ENCODE measurements at places on chromosomes 12 and 14.

DNA sequence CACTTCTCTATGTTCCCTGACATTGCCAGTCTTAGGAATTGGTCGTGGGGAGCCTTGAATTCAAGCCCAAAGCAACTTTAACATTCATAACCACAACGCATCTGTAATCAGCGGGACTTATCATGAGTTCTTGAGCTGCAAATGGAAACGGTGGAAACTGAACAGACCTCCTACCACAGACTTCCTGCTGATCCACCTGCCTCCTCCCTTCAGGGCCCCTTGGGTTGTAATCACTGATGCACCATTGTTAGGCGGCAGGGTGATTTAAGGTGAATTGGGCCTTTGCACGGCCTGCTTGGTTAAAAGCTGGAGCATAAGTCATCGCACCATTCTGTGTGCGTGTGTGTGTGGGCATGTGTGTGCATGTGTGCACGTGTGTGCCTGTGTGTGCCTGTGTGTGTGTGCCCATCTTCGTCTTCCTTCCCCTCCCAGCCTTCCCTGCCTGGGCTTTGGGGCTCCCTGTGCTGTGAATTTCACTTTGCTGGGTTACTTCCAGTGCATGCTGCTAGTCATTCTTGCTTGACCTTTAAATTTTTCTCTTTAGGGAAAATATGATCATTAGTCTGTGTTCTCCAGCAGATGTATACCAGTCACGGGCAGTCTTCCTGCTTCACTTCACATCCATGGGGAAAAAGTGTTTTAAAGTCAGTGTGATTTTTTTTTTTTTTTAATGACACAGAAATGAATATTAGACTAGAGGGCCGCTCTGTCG, 29.1 kb downstream of the CHST11 start:
- peaks cover 18% of the 10 kb centered on the region for H3K36me3 ChIP-seq
- H3K27ac ChIP-seq, result no peak overlapping the region
- H3K27me3 ChIP-seq, result no peaks in the 10 kb centered on the region
- DNase-seq, result no peak
- H3K4me1 ChIP-seq, result peaks cover 8% of the 10 kb centered on the region

DNA sequence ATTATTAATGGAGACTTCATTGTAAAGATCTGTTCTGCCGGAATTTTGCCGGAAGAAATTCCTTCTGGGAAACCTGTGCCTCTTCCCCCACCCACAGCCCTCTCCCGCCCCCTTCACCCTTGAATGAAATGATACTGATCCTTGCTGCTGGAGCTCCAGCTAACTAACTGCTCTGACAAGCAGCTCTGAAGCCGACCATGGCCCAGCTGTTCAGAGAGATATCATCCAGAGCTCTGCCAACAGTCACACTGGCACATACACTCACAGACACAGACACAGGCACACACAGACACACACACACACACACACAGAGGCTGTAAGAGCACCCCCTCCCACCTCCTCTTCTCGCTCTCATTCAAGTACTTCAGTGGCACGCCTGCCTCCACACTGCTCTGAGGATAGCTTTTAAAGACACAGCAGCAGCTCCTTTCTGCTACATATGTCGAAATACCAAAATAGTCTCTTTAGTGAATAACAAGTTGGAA, 88.6 kb downstream of the R3HDM2 start:
- no peaks in the 10 kb centered on the region for H3K36me3 ChIP-seq
- no peak for DNase-seq
- H3K4me3 ChIP-seq, result no peak overlapping the region
- no peaks in the 10 kb centered on the region for H3K4me1 ChIP-seq

DNA sequence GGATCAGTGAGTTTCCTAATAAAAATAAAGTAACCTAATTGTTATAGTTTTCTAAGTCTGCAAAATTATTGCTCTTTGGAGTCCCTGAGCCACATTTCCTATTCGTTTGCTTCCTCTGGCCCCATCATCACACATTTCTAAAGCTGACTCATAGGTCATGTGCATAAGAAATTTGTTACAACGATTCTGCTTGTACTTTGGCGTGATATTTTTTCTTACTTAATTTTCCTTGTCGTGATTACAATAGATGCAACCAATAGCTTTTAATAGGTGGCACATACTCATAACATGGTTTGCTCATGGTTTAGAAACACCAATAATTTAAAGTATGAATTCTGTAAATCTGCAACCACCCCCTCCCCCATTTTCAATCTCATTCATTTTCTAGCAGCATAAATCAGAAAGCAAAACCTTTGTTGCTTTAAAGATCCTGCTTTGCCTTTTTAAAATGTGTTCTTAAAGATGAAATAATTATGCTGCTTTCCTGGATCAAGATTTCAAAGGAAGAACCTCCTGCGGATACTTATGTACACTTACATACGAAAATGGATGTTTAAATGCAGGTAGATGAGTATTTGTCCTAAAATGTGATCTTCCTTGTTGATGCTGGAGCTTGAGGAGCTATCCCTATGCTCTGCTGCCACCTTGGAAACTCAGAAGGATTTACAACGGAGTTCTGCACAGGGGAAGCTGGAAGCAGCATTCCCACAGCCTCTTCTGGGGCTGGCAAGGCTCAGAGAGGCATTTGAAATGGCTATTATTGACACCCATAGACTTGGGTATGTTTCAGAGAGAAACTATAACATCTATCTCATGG, 1.7 kb upstream of the FLRT2 start:
- H3K4me1 ChIP-seq, result no peaks in the 10 kb centered on the region
- H3K4me3 ChIP-seq, result peak overlapping the region; percentile 40
- no peak overlapping the region for H3K27ac ChIP-seq
- no peak for DNase-seq

DNA sequence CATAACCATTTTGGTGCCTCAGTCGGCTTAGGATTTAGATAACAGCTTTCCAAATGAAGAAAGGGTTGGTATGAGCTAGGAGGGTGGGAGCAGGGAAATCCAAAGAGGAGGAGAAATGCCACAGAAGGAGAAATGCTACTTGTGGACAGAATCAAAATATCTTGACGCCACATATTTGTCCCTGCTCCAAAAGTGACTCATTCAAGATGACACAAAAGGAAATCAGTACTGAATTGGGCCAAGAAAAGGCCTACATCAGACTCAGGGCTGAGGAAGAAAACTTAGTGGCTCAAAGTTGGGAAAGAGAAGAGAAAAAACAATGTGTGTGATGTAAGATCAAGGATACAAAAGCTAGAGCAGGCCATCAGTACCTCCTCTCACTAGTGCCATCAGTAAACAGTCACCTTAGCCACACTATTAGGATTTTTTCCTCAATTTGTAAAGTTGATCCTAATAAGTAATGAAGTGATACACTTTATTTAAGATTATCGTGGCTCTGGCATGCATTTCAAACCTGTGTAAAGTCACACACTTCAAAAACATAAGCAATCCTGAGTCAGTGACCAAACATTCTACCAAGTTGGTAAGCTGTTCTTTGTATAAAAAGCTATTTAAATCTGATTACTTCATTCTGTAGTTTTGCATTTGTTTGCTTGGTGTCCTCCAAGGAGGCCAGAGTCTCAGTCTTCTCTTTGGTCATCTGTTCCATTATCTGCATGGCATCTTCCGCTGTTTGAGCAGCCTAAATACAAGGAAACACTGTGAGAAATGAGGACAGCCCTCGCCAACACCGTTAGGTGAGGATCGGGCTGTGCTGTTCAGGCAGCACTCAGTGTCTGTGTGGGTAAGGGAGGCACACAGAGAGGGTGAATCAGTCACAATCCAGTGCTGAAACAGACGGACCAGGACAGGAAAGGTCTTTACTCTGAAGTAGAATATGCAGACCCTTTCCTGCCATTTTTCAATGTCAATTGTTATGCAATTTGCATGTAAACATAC, 52.6 kb upstream of the VPS33A start:
- DNase-seq, result no peak
- H3K4me1 ChIP-seq, result no peaks in the 10 kb centered on the region

DNA sequence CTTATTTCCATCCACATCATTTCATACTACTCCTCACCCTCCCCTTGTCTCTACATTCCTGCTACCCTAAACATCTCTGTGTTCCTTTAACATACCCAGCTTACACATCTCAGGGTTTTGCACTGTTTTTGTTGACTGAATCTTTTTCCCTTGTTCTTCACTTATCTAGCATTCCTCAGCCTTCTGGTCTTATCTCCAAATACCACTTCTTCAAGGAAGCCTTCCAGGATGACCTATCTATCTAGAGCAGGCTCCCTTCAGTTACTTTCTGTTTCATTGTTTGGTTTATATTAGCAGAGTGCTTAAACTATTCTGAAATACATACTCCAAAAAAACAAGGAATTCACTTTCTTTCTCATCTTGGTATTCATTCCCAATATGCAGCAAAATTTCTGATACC, 353.1 kb downstream of the NAV3 start:
- H3K4me1 ChIP-seq, result no peaks in the 10 kb centered on the region
- H3K27me3 ChIP-seq, result no peaks in the 10 kb centered on the region
- H3K4me3 ChIP-seq, result no peak overlapping the region

DNA sequence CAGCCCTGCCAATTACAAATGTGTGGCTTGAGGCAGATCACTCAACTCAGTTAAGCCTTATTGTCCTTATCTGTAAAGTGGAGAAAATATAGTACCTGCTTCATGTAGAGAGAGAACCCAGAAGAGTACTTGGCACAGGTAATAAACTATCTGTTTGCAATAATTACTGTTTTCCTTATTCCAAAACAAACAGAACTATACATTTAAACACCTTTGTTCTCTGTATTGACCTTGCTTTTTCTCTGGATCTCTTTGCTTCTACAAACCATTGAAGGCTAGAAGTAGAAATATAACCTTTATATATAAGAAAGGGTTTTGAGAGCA, 70.8 kb upstream of the SRSF5 start:
- H3K36me3 ChIP-seq, result no peaks in the 10 kb centered on the region
- no peak overlapping the region for H3K27ac ChIP-seq
- no peaks in the 10 kb centered on the region for H3K27me3 ChIP-seq
- no peak overlapping the region for H3K4me3 ChIP-seq
- H3K4me1 ChIP-seq, result peaks cover 8% of the 10 kb centered on the region
- no peak for DNase-seq

GRCh38 chr14:30484976-30485375, 74.0 kb upstream of the G2E3 start:
- H3K36me3 ChIP-seq, result no peaks in the 10 kb centered on the region
- H3K4me1 ChIP-seq, result no peaks in the 10 kb centered on the region
- H3K4me3 ChIP-seq, result no peak overlapping the region
- H3K27me3 ChIP-seq, result no peaks in the 10 kb centered on the region

DNA sequence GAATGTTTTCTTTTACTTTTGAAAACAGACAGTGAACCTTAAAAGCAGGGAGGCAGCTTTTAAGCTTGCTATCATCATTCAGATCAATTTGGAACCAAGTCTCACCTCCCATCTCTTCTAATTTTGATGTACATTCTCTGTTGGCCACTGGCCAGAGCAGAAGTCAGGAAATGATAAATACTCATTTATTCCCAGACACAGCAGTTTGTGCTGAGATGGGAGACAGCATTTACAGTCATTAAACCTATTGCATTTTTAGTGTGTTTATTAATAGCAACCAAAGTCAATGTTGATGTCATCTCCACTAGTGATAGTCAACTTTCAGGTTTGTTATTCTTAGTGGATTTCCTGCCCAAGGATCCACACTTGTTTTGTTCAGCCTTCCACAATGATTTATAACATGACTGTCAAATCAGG, 320.0 kb upstream of the ATP2B1 start:
- H3K4me1 ChIP-seq, result peaks cover 26% of the 10 kb centered on the region
- no peaks in the 10 kb centered on the region for H3K27me3 ChIP-seq
- H3K27ac ChIP-seq, result no peak overlapping the region
- no peaks in the 10 kb centered on the region for H3K36me3 ChIP-seq
- no peak overlapping the region for H3K4me3 ChIP-seq

DNA sequence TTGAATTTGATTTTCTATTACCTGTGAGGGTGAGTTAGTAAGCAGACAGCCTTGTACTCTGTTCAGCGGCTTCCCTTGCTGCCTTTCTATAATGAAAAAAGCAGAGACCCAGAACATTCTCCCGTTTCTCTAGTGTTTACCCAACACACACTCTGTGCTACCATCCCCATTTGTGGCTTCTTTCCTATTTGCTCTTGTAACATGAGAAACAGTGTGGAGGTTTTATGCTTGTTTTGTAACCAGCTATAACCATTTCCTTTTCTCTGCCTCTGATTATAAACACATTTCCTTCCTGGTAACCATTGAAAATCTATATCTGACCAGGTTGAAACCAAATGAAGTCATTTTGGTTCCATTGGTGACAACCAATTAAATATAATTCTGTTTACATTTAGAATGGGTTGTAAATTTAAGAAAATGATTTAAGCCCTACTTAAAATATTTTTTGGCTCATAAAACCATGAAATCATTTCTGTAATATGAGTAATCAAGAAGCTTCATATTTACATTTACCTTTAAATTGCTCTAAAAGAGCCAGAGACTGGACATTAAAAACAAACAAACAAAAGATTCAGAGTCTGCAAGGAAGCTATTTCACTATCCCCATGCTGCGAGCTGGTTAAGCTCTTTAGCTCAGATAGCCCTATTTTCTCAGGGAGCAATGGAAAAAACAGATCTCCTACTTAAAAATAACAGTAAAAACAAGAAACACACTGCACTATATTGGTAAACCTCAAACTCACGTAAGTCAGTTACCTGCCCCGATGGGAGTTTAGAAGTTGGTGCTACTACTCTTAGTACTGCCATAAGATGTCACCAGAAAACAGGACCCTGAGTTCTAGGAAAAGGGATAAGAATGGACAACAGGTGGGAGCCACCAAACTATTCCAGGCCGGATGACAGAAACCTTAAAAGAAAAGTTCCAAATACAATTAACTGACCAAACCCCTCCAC, 206.5 kb upstream of the EEA1 start:
- H3K4me3 ChIP-seq, result peak overlapping the region; percentile 2
- peaks cover 56% of the 10 kb centered on the region for H3K4me1 ChIP-seq
- no peak for DNase-seq
- no peaks in the 10 kb centered on the region for H3K27me3 ChIP-seq

DNA sequence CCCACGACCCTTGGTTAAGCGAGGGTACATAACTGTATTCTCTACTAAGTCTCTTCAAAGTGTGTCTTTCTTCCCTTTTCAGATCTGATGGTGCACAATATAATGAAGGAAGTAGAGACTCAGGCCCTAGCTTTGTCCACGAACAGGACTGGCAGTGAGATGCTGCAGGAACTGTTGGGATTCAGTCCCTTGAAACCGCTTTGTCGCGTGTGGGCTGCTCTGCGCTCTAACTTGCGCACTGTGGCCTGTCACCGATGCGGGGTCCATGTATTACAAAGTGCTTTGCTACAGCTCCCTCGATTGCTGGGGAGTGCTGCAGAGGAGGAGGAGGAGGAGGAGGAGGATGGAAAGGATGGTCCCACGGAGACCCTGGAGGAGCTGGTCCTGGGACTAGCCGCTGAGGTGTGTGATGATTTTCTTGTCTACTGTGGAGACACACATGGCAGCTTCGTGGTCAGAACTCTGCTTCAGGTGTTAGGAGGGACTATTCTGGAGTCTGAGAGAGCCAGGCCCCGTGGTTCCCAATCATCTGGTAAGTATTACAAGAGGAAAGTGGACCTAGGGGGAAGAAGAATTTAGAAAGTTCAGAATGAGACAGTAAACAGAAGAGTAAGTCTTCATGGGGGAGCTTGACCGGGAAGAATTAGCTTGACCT, 803 bp downstream of the NOP9 start:
- H3K4me3 ChIP-seq, result peak overlapping the region; percentile 88
- DNase-seq, result no peak
- H3K27me3 ChIP-seq, result no peaks in the 10 kb centered on the region

- no peaks in the 10 kb centered on the region for H3K36me3 ChIP-seq
- H3K4me1 ChIP-seq, result 0 out of 2 replicates have a peak, but pooled peaks cover 1% of the 10 kb centered on the region
- H3K27me3 ChIP-seq, result no peaks in the 10 kb centered on the region
- H3K27ac ChIP-seq, result no peak overlapping the region
- no peak overlapping the region for H3K4me3 ChIP-seq
Observed at GRCh38 chr12:106147956-106148355, 9.2 kb upstream of the NUAK1 start.

- H3K27me3 ChIP-seq, result no peaks in the 10 kb centered on the region
- H3K36me3 ChIP-seq, result no peaks in the 10 kb centered on the region
- peaks cover 26% of the 10 kb centered on the region for H3K4me1 ChIP-seq
- H3K27ac ChIP-seq, result peak overlapping the region; percentile 14
Observed at GRCh38 chr12:54373649-54374561, 9.6 kb upstream of the GPR84 start.
